Activated T-helper 1 cell treated with anti-CD3 and anti-CD28 coated beads, Interleukin-12 subunit alpha, Interleukin-12 subunit beta, Interleukin-2, Interleukin-4 antibody, amounts not matched to agents 30 ng/mL and 10 ng/mL and 1 ng/mL, durations not matched to agents 14 hours and 24 hours and 36 hours (primary cell): ENCODE measurements at places on chromosomes 1 and 21. TPM values are rescaled to one million over a fixed set of nuclear protein-coding genes. Genes with fewer than 3 reads are reported as not detected.
A peak's percentile ranks its signal among the peaks of the same experiment; 100 is the strongest.

The TMEM125 gene
- total RNA-seq, result not detected in 2 replicates

- no peak for DNase-seq
These were observed 40.8 kb upstream of the TINAGL1 start for GRCh38 chr1:31535561-31535960.

GRCh38 chr1:164971921-164972415 lies 384.5 kb downstream of the LMX1A start:
- DNase-seq, result no peak

GRCh38 chr1:47682786-47683350 lies 245.0 kb downstream of the FOXD2 start:
- no peak for DNase-seq

GRCh38 chr1:181092883-181093458 lies 4.5 kb downstream of the IER5 start:
- no peak for DNase-seq

DNA sequence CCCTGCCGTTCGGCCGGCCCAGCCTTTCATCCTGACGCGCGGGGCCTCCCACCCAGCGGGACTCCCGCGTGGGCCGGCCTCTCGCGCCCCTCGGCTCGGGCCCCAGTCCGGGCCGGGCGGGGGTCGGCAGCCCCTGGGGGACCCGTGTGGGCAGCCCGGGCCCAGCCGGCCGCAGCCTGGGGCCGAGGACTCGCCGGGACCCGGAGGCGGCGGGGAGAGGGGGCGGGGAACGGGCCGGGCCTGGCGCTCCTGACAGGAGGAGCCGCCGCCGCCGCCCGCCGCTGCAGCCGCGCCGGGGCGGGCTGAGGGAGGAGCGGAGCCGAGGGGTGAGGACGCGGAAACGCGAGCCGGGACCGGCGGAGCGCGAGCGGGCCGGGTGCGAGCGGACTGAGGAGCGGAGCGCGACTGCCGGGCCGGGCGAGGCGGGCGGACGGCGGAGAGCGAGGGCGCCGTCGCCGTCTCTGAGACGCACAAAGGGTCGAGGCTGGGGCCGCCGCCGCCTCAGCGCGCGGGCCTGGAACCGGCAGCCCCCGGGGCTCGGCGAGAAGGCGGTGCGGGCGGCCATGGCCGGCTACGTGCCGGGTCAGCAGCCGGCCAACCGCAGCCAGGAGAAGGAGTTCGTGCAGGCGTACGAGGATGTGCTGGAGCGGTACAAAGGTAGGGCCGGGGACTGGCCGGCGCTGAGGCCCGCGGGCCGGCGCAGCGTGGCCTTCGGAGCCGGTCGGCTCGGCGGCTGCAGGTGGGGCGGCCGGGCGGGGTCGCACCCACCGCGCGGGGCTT lies 79.1 kb downstream of the NDUFS5 start:
- peak; percentile 66 for DNase-seq

- no peak for DNase-seq
These were observed 400.7 kb downstream of the SMYD3 start for GRCh38 chr1:246106342-246106763.

The MFSD2A gene
- 55.3 and 56.2 TPM in 2 replicates for total RNA-seq

GRCh38 chr1:10082785-10083479 lies 50.2 kb downstream of the UBE4B start:
- DNase-seq, result no peak

DNA sequence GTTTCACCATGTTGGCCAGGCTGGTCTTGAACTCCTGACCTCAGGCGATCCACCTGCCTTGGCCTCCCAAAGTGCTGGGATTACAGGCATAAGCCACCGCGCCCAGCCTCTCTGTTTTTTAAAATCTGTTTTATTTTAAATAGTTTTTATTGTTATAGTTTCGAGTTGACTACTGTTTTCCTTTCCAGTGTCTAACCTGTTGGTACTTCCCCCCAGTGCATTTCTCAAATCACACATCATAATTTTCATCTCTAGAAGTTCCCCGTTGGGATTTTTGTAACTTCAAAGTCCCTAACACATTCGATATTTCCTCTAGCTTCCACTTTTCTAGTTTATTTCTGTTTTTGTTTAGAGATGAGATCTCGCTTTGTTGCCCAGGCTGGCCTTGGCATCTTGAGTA lies 7.5 kb downstream of the HES4 start:
- no peak for DNase-seq

- no peak for DNase-seq
These were observed 37.9 kb upstream of the EDEM3 start for GRCh38 chr1:184792450-184792969.

The CD247 gene
- 237 and 238 TPM in 2 replicates for total RNA-seq

DNA sequence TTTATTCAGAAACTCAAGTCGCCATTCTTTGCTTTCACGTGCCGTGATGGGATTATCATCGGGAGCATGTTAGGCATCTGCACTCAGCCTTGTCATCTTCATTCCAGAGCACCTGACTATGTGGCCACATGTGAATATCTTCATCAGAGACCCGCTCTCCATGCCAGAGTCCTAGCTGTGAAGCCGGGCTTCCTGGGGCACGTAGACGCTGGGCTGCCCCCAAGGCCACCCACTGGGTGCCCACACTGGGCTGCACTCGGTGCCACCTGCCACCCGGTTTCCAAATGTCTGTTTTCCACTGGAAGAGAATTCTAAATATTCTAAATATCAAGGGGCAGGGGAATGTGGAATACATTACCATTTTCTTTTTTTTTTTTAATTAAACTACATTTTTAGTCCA lies 43.8 kb downstream of the SLC37A1 start:
- no peak for DNase-seq

DNA sequence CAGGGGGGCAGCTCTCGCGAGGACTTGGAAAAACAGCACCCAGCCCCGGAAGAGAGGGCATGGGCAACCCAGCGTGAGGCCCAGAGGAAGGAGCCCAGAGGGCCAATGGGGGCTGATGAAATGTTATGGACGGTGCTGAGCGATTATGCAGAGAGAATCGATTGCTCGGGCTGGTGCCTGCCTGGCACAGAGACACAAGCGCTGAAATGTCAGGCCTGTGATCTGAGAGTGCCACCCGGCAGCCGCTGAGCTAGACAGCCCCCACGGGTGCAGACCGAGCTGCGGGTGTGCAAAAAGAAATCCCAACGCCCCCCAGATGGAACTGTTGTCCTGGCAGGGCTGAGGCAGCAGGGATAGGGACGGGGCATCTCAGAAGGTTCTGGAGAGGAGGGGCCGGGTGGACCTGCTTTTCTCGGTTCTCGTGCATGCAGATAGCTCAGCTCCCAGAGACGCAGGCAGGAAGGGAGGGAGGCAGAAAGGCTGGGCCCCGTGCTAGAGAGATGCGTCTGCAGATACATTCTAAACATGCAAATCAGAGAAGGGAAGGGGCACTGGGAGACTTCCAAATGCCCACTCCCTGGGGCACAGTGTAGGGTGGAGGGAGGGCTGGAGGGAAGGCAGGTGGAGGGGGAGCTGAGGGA lies 41.5 kb downstream of the TAS1R2 start:
- no peak for DNase-seq

The MPZ gene
- total RNA-seq, result 3.0 and 4.0 TPM in 2 replicates
